ENCODE measurements at places on chromosomes 3 and 15.

DNA sequence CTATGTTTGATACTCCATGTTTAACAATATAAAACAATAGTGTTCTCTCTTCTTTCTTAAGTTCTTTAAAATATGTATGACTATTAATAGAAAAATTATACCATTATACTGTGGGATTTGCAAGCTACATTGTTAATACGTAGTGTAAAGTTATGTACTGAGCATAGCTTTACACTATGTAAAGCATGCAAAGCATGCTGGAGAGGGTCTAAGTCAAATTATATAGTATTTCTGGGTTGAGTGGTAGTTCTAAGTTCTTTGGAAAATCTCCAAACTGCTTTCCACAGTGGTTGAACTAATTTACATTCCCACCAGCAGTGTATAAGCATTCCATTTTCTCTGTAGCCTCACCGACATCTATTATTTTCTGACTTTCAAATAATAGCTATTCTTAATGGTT lies 253.0 kb downstream of the RAP2B start:
- DNase-seq = peak; percentile 32

DNA sequence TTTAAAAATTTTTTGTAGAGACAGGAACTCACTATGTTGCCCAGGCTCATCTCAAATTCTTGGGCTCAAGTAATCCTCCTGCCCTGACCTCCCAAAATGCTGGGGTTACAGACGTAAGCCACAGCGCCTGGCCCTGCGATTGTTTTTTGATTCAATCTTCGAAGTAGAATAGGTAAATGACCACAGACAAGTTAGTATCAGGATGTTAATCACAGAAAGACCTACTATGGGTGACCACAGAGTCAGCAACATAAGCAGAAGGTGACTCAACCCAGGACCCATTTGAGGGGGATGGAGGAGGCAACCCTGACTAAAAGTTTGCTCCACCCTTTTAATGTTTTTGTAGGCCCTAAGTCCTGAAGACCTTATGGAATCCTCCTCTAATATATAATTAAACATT lies 10.0 kb upstream of the USP3 start:
- no peak for DNase-seq

DNA sequence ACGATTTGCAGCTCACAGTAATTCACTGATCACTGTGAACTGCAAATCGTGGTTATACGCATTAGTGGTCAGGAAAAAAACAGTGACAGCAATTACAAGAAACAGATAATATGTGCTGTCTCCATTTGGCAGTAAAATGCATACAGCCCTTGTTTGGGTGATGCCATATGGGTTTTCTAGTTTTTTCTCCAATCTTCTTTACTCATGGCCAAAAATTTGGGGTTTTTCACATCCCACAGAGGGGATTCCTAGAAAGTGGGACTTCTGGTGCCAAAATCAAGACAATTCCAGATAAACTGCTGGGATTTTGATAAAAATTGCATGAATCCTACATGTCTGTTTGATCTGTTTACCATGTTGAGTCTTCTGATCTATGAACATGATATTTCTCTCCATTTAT lies 15.6 kb downstream of the NDN start:
- no peak for DNase-seq

DNA sequence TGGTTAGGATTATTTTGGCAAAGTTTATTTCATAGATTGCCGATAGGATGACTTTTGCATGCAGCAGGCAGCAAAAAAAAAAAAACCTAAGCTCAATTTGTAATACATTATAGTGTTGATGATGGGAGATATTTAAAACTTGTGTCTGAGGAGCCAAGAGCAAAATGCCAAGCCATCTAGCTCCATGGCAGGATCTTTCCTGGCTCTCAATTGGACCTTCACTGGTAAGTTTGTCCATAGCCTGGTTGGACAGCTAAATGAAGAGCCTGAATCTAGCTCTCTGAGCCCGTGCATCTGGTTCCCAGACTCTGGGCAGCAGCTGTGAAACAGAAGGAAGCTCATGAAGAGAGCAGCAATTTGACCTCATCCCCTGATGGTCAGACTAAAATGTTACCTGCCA lies 17.5 kb downstream of the STAC start:
- DNase-seq = no peak

DNA sequence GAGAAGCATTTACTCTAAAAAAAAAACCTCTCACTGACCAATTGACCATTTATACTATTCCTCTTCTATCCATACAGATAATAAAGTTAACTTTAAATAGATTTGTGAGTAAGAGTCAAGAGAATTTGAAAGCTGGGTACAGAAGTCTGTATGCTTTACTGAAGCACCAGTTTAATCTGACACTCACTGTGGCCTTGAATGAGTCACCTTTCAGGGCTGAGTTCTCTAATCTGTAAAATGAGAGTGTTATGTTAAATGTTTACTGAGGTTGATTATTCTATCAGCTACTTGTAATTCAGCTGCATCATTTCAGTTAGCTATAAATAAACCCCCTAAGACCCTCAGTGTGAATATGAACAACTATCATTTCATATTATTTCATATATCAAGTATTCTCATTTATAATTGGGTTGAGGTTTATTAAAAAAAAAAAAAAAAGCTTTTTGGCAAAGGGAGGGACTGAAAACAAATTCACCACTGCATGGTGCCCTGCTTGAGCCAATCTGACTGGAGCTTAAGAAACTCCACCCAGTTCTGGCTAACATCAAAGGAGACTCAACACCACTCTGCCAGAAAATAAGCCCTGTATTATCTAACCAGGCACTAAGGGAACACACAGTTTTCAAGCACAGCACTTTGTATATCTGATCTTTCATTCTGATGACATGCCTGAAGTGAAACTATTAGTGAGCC lies 2.8 kb downstream of the MAP4 start:
- DNase-seq = peak; percentile 73

DNA sequence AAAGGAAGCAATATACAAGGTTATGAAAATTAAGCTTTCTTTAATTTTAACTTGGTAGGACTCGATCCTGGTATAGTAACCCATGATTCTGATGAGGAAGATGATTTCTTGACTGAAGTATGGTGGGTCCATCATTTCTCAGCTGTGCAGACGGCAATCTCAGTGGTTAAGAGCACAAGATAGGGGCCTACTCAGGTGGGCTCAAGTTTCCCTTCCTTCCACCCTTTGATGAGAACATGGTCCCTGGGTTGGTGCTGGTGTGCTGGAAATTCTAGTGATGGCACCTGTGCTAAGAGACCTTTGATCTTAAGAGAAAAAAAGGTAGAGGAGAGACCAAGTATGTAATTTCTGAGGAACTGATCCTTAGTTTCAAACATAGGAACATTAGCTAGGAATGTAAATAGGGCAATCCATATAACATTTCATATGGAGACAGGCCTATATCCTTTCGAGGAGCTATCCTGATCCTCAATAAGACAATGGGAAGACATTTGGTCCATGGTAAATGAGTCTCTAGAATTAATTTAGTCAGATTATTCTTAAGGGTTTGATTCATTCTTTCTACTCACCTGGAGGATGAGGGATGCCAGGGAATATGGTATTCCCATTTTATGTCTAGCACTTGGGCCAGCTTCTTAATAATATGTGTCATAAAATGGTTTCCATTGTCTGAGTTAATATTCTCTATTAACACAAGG lies 104.5 kb upstream of the NECTIN3 start:
- no peak for DNase-seq

- no peak for DNase-seq
These were observed 119.3 kb upstream of the DAZL start for GRCh38 chr3:16724487-16724886.

DNA sequence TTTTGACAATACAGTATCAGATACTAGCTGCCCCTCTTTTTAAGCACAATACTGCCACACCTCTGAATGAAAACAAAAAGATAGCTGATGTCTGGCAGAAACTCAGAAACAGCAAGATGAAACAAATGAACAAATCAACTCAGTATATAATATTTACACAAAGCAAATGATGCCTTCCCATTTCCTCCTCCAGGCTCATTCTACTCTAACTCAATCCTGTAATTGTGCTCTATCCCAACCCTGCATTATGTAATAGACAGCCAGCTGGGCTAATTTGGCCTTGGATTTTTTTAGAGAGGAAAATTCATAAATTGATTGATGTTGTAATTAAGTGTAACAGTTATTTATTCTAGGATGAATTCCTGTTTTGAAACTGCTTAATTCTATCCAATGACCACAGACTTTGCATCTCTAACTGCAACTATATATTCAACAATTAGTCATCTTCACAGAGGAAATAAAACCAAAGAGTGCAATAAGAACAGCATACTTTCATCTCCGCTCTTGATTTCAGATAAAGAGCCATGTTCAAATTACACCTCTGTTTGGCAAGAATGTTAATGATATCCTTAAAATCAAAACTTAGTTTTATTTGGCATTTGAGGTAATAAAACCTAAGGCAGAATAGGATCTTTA lies 6.1 kb downstream of the ATG3 start:
- DNase-seq = no peak

GRCh38 chr15:95565690-95566089 lies 764.8 kb upstream of the NR2F2 start:
- no peak for DNase-seq

DNA sequence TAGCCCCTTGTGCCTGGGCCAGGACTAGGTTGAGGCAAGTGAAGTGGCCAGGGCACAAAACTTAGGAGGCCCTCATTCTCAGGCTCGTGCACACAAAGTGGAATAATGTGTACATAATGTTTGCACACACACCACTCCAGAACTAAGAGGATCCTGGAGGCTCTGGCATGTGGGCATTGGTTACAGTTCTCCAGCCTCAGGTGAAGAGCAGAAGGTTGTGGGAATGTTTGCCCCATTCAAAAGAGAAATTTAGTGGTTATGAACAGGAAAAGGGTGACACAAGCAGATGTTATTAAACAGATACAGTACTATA lies 31.3 kb downstream of the ASB7 start:
- no peak for DNase-seq

GRCh38 chr3:152419748-152420147 lies 151.0 kb downstream of the MBNL1 start:
- no peak for DNase-seq

DNA sequence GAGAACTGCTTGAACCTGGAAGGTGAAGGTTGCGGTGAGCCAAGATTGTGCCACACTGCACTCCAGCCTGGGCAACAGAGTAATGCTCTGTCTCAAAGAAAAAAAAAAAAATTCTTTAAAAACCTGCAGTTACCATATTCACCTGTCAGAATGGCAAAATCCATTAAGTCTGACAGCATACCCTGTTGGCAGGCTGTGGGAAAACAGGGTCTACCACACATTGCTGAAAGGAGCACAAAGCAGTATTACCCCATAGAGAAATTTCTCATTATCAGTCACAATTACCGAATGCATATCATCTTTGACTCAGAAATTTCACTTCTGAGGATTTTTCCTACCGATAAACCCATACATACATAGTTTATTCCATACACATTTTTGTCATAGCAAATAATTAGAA lies 264.1 kb upstream of the SLCO3A1 start:
- DNase-seq = no peak

GRCh38 chr3:69558912-69559311 lies 173.0 kb upstream of the FRMD4B start:
- peak; percentile 62 for DNase-seq

GRCh38 chr15:78255421-78256043 lies 8.8 kb upstream of the DNAJA4 start:
- DNase-seq = no peak

DNA sequence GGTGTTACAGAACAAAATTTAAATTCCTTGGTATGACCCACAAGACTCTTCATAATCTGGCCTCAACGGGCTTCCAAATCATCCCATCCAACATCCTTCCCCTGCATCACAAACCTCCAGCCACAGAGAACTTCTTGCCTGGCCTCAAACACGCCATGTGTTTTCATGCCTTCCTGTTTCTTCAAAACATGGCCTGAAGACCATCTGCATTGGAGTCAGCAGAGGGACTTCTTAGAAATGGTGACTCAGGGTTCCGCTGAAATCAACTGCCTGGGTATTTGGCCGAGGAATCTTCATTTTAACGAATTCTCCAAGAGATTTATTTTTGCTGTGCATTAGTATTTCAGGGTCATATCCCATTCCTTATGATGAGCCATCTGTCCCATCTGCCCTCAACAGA lies 138.1 kb upstream of the RAP2B start:
- no peak for DNase-seq

DNA sequence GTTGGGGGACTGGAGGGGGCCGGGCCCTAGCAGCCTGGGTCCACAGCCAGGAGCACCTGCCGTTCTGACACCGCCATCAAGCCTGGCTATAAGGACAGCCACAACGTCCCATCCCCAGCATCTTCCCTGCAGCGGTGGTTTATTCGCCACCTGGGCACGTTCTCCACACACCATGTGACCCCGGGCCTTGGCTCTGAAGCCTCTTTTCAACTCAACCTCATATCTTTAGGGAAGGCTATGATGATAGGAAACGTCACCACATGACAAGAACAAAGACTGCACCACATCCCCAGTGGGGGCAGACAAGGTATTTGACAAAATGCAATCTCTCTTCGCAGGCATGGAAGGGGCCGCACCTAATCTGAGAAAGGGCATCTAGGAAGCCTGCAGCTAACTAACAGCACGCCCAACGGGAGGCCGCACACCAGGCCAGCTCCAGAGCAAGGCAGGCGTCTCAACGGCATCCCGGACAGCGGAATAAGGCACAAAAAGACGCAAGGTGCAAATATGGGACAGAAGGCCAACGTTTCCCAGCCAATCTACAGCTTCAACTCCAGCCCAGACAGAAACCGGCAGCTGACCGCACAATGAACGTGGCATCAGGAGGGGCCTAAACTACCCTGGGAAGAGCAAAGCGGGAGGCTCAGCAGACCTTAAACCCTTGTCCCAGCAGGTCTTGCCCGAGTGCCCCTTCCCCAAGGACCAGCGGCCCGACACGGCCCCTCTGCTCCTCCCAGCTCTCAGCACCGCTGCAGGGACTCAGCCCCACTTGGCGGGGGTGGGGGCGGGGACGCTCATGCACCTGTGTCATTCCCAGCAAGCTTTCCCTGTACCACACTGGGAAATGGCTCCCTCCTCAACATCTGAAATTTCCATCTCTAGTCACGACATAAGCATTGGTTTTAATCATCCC lies 41.9 kb downstream of the NIPA2 start:
- no peak for DNase-seq

DNA sequence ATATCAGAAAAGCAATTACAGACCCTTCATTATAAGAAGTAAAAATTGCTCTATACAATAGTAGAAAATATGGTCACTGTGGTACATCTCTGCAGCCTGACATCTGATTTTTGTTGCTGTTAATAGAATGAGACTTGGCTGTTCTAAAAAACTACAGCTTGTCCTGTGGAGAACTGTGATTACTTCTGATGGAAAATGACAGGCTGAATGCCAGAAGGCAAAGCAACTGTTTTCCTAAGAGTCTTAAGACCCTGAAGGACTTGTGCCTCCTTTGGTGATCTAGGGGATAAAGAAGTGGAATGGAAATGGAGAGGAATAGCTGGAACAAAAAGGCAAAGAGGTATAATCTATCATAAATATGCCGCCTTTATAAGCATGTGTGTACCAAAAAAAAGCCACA lies 314.8 kb downstream of the BCHE start:
- DNase-seq = no peak

GRCh38 chr3:32815841-32816438 lies 1.9 kb upstream of the TRIM71 start:
- no peak for DNase-seq

DNA sequence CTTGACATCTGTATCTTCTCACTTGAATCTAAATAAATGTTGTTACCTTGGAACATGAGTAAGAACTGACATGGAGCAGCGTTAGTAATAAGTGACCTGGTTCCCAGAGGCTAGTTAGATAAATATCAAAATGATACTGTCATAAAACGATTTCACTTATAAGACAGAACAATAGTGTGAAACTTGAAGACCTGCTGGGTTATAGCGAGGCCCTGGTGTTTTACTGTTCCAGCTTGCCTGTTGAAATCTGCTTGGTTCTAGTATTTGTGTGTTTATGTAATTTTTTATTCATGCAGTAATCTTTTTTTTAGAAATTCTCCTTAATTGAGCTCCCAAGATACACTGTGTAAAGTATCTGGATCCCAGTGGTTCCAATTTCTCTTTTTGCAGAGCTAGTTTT lies 129.4 kb downstream of the CACNA2D3 start:
- DNase-seq = no peak
